GM23248 (cell line): ENCODE measurements at places on chromosomes 6 and 20. TPM values are rescaled to one million over a fixed set of nuclear protein-coding genes. Genes with fewer than 3 reads are reported as not detected.

DNA sequence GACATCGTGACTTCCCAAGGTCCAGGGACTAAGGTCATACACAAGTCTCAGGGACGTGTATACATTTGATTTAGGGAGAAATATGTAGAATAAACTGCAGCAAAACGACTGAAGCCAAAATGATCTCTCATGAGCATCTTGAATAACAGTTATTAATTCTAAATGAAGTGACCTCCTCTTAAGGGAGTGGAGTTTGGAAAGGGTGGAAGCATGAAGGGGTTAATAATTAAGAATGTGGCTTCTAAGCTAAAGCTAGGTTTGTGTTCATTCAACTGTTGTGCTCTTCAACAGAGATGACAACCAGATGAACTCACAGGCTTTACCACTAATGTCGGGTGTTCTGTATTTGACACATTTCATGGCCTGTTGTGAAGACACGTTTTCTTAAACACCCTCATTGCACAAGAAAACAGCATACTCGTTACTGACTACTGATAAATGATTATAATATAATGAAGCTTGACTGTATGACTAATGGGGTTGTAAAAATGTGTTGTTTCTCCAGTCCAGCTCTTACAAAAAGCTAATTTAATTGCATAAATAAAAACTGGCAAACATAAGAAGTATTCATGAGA is 1.5 kb downstream of the PPP1R14C start:
- peak; percentile 51 for DNase-seq

GRCh38 chr20:47789764-47790579 is 4.7 kb upstream of the SULF2 start:
- peak; percentile 68 for DNase-seq

Gene GLP1R
- total RNA-seq = not detected in 2 replicates

DNA sequence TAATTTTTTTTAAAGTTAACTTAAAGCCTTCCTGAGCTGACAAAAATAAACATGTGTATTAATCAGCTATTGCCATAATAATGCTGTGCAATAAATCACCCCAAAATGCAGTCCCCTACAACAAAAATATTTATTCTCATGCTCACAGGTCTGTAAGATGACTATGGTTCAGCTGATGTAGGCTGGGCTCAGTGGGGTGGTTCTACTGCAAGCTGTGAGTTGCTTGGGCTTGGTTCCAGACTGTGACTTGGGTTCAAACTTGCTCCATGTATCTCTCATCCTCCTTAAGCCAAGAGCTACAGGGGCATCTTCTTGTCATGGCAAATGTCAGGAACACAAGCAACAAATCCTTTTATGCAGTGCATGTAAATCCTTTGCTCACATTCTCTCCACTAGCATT is 644.3 kb downstream of the KIF16B start:
- DNase-seq = no peak

Gene BANF2
- not detected in 2 replicates for total RNA-seq

Gene ADGRF5
- 0.13 and 0.65 TPM in 2 replicates for total RNA-seq

DNA sequence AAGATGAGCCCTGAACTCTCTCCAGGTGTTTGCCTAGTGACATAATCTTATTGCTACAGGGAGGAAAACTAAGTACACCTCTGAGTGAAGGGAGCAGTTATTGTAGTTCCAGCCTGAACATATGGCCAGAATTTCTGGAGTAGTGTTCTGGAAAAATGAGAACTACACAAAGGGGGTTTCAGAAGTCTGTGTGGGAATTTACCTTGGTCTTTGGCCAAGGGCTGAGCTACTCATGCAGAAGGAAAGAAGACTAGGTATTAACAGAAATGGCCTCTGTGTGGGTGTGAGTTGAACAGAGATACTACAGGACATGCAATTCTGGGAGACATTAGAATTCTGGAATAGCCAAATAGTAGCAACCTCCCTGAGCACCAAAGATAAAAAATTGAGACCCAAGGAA is 1009.7 kb upstream of the GJE1 start:
- DNase-seq = no peak

DNA sequence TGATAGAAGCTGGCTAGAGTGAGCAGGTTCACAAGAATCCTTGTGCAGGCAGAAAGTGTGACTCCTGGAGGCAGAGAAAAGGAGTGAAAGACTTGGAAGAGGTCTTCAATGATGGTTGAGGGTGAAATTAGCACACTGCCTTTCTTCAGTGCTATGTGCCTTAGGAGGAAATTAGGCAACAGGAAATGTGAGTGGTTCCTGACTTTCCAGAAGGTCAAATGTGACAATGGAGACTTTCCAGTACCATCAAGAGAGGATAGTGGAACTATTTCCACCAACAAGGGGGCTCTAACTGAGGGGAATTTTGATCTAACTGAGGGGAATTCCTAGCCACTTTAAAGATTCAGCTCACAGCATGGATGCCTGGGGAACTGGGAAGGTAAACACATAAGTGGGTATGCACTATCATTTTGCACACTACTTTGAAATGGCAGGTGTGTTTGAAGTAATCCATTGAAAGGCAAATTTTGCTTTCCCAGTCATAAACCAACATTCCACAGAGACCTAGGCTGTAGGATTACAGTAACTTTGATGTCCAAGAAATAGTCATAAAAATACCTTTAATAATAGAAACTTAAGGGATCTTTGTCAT is 90.0 kb downstream of the PERP start:
- DNase-seq = no peak

- no peak for DNase-seq
Measured at GRCh38 chr6:125759959-125760457, 10.6 kb downstream of the HEY2 start.

- peak; percentile 7 for DNase-seq
Measured at GRCh38 chr20:8209061-8209460, 77.0 kb downstream of the PLCB1 start.

DNA sequence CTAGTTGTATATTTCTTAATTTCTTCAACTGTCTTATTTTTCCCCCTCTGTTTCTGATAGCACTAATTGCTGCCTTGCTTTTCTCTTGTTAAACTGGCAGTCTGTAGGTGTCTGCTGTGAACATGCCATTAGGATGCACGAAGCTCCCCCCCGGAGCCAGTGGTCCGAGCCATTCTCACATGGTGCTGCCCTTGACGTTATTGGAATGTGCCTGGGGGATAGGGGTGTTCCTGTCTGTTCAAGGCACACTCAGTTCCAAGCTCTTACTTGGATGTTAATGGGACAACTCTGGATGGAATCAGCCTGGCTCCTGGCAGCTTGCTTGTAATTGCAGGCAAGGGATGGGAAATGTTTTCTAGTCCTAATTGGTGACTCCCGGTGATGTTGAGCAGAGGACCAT is 68.4 kb downstream of the RREB1 start:
- no peak for DNase-seq

- DNase-seq = peak; percentile 23
Measured at GRCh38 chr6:133501675-133502270, 260.6 kb downstream of the EYA4 start.
